Stimulated activated CD8-positive, alpha-beta memory T cell treated with anti-CD3 and anti-CD28 coated beads, Interleukin-2, amount 100 ng/mL, for 1 hour (primary cell): ENCODE measurements at places on chromosomes 2 and 18.

DNA sequence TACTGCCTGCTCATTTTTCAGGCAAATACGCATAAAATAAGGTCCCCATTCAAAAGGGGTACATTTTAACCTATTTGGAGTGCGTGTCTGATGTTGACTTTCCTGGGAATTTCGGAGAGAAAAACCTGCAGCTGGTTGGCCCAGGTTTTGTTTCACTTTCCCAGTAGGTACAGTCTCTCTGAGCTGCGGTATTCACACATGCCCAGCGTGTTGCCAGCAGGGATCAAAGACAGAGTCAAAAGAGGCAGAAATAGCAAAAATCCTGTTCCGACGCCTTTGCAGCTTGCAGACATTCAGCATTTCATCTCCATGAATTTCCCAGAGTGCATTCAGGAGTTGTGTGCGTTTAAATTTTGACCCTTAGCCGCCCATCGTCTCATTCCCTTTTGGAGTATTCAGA lies 855.4 kb upstream of the CELF4 start:
- no peak for DNase-seq

DNA sequence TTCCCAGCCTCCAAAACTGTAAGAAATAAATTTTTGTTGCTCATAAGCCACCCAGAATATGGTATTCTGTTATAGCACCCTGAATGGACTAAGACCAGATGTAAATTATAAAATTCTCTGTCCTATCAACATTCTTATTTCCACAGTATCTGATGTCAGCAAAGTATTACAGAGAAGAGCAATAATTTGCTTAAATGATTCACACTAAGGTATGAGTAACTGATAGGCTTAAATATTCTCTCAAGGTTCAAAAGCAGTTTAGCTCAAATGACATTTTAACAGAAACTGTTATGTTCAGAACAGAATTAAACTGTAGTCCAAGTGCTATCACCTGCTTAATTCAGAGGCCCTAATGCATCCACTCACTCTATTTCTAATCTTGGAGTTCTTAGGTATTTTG lies 12.8 kb downstream of the SESTD1 start:
- no peak for DNase-seq

DNA sequence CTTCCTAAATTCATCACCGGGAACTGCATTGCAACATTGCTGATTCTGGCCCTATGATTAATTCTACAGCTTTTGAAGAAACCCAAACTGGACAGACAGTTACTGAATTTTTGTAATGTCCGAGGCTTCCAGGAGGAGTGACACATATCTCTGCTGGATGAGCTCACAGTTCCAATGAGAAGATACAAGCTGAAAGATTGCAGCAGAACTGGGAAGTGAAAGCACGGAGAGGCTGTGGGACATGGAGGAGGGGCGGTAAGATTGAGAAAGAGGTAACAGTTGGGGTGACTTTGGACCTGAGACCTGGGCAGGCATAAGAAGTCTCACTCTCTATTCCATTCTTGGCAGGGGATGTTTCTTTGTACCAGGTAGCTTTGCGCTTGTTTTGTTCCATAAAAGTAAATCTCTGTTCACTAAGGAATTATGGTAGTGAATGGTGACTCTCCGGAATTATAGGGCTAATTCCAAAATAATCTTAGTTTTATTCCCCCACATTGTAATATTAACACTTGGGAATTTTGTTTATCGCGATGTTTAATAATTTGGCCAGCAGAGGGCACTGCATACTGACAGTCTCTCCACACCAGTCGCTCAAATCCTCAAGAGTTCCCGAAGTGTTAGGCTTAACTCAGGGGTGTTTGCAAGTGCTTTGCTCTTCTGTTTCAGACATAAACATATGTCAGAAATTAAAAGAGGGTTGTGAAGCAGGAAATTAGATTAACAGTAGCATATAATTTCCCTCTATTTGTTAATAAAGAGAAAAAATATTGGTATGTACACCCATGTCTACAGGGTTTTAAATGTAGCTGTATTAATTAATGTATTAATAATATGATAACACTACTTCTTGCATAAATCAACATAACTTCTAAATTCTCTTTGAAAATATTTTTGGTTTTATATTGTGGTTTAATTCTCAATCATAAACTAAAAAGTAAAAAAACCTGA lies 201.4 kb downstream of the SOCS6 start:
- DNase-seq: no peak

GRCh38 chr2:225590932-225591331 lies 191.4 kb downstream of the NYAP2 start:
- DNase-seq: no peak

DNA sequence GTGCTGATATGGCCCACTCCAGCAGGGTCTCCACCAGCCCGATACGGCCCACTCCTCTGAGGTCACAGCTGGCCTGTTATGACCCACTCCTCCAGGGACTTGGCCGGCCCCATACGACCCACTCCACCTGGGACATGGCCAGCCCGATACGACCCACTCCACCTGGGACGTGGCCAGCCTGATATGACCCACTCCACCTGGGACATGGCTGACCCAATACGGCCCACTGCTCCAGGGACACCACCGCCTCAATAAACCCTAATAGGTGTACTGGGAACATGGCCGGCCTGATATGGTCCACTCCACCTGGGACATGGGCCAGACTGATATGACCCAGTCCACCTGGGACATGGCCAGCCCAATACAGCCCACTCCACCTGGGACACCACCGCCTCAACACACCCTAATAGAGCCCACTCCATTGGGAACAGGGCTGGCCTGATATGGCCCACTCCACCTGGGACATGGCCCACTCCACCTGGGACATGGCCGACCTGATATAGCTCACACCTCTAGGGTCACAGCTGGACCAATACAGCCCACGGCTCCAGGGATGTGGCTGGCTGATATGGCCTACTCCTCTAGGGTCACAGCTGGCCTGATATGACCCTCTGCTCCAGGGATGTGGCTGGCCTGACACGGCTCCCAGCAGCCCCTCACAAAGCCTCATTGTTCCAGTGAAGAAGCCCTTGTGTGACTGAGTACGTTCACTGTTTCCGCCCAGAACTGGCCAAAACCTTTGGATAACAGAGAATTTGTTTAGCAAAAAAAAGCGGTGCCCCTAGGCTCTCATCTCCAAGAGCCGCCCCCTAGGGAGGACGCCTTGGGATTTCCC lies 245.6 kb downstream of the HDAC4 start:
- no peak for DNase-seq
